Stimulated activated CD8-positive, alpha-beta memory T cell treated with anti-CD3 and anti-CD28 coated beads, Interleukin-15, amount 100 ng/mL, for 4 hours (primary cell): ENCODE measurements at places on chromosomes 1 and 21.

DNA sequence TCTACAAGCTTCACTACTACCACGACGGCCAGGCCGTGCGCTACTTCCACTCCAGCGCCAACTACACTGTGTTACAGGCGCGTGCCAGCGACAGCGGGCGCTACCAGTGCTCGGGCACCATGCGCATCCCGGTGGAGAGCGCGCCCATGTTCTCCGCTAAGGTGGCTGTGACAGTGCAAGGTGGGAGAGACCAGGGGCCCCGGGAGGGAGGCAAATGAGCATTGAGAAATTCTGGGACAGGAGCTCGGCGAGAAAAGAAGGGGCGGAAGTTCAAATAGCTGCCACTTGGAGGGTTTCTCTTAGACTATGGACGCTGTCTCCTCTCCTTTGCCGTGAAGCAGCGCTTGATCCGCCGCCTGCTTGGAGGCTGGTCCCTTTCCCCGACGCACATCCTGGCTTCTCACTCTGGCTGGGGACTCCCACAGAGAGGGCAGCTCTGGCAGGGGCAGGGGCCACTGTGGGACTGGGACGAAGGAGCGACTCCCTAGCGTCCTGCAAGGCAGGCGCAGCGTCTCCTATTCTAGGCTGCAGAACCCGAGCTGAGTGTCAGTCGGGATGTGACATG is 4.6 kb downstream of the FCRLB start:
- DNase-seq = peak; percentile 17

DNA sequence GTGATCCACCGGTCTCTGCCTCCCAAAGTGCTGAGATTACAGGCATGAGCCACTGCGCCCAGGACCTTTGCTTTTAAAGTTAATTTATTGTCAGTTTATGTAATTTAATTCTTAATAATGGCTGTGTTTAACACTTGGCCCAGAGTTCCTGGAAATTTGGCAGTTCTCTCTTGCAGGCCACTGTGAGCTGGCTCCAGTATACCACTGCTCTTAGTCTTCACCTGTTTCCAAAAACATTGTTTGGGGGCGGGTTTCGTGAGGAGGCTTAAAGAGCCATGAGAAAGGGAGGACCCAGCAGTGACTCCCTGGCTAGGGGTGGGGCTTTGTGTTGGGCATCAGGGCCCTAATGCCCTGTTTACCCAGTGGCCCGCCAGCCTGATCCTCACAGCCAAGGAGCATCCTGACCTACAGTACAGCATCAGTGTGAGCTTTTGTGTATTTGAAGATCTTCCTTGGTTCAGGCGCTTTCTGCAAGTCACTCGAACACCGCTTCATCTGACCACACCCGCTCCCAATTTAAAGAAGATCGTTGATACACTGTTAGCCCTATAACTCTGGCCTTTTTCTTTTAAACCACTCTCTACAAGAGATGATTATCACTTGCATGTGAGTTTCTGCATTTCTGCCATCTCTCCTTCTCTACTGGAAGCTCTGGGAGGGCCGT is 12.0 kb upstream of the BGLAP start:
- DNase-seq = no peak

DNA sequence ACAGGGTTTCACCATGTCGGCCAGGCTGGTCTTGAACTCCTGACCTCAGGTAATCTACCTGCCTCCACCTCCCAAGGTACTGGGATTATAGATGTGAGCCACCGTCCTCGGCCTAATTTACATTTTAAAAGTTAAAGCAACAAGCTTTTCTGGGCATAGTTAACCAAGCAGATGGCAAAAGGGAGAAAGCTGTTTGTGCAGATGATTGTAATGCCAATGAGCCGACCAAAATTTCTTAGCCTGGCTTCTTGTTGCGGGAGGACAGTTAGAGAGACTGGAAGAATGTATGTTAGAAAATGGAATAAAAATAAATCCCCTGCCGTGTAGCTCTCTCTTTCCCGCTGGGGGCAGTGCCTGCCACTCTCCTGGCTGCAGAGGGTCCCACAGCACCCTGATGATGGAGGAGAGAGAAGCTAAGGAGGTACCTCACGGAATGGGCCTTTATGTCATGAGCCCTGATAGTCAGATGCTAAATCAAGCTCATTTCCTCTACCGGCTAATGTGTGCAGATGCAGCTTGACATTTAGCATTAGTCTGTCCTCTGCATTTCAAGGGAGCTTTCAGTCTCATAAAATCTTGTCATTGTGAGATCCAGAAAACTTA is 87.2 kb downstream of the HHAT start:
- DNase-seq = no peak

DNA sequence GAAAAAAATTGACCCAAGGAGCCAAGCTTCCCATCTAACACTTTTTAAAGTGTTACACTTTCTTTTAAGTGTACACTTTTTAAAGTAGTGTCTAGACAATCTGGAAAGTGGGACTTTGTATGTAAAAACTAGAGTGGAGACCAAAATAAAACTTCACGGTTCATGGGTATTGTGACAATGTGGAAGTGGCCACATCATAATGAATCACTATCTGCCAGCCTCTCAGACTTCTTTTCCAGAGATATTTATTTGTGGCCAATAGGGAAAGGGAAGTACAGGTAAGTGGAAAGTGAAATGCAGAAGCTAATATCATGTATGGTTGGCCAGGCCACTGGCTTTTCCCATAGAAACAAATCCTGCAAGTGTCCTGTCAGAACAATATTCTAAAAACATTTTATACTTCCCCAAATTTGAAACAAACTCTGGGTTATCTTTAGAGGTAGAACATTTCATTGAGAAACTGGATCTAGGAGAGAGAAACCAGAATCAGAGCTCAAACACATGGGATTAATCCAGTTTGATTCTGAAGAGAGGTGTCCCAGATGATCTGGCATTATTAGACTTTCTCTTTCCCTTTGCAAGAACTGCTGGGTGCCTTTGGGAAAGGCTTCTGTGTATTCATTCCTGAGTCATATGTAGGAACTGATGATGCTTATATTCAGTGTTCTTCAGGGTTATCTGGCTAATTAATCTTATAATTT is 2.0 kb downstream of the TNFSF18 start:
- DNase-seq = no peak

GRCh38 chr1:109398343-109399225 is 866 bp upstream of the SORT1 start:
- DNase-seq = no peak
